Stimulated activated CD4-positive, alpha-beta T cell treated with anti-CD3 and anti-CD28 coated beads, Interleukin-4, amount 100 ng/mL, for 4 hours (primary cell): ENCODE measurements at places on chromosomes 11 and 22.

DNA sequence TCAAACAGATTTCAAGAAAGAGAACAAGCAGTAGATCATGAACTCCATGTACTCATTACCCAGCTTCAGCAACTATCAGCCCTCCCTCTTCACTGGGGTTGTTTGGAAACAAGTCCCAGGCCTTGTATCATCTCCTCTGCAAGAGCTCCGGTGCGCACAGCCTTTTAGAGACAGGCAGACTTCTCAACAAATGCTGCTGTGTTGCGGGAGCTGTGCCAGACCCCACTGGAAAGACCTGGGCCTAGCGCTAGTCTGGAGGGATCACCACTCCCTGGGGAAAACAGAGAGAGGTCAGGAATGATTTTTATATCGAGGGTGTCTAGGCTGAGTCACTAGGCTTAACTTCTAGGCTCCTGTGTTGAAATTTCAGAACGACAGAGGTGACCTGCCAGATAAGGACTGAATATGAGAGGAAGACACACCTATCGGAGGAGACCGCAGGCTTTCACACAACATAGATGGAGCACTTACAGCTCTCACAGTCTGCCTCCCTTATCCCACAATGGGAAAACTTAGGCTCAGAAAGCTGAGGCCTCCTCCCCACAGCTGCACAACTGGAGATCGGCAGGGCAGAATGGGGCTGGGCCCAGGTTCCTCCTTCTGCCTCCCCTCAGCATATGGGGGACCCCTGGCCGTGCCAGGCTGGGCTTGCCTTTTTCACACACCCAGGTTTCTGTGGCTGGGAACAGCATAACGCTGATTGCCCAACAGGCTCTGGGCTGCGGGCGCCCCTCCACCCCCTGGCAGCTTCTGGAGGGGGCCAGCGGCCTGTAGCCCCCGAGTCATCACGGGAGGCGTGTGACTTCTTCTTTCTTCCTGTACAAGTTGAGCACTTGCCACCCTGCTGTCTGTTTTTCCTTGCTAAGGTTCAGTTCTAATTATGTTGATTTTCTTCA lies 86.0 kb downstream of the PKNOX2 start:
- no peak for DNase-seq

DNA sequence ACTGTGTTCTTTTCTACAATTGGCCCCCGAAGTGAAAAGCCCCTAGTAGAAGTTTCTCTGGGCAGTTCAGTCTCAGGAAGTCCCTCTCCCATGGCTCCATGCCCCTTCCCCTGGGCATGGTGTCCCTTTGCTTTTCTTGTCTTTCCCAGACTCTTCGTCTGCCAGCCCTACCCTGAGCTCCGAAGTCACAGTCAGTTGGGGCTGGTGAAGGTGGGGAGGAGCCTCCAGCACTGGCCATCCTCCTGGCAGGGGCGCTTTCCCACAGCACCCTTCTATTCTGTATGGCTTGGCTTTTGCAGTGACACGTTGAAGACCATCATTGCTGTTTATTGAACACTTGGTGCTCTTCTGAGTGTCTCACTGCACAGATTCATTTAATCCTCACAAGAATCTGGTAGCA lies 195.1 kb upstream of the CADM1 start:
- DNase-seq = no peak

- no peak for DNase-seq
These were observed 23.3 kb downstream of the LRP5 start for GRCh38 chr11:68335683-68336082.

DNA sequence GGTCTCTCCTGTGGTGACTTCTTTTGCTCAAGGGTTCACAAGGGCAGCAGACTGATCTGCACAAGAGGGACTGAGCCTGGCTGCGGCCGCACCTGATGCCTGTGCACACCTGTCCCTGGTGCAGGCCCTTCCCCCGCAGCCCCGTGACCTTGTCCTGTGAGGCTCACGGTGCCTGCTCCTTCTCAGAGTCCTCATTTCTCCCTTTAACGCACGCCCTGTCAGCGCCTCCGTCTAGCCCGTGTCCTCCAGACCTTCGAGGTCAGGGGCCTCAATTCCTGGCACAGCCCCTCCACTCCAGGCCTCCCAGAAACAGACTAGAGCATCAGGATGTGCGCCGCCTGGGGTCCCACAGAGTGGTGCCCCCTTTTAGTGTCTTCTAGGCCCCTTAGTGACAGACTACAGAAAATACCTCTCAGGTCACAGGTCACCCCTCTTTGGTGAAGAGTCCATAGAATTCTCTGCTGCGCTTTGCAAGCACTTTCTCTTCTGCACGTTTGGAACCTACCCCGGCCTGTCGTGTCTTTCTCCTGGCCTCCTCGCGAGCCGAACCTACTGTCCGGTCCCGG lies 1.0 kb upstream of the DRD4 start:
- no peak for DNase-seq

GRCh38 chr11:10899121-10899830 lies 41.4 kb upstream of the ZBED5 start:
- DNase-seq = no peak

DNA sequence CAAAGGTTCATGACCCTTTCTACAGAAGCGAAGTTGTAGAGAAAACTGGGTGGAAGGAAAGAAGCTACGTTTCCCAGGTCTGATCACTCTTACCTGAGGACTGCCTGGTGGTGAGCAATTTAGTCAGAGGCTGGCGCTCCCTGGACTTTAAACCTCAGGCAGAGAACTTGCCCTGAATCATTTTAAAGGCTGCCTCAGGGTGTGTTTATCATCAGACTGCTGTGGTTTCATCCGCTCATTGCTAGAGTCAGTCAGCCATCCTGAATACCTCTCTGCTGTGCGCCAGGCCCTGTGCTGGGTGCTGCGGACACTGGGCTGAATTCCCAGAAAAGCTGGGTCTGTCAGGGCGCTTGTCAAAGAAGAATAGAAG lies 2.7 kb downstream of the DTX4 start:
- DNase-seq = no peak

DNA sequence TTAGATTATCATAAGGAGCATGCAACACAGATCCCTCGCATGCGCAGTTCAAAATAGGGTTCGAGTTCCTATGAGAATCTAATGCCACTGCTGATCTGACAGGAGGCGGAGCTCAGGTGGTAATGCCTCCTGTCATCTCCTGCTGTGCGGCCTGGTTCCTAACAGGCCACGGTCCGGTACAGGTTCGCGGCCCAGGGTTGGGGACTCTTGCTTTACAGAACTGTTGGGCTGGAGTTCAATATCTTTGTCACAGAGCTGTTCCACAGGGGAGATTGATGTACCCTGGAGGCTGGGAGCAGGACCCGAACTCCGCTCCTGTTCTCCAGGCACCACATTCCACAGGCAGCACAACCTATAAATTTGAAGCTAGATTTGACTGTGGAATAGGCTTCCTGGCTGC lies 358.1 kb upstream of the NARS2 start:
- no peak for DNase-seq

DNA sequence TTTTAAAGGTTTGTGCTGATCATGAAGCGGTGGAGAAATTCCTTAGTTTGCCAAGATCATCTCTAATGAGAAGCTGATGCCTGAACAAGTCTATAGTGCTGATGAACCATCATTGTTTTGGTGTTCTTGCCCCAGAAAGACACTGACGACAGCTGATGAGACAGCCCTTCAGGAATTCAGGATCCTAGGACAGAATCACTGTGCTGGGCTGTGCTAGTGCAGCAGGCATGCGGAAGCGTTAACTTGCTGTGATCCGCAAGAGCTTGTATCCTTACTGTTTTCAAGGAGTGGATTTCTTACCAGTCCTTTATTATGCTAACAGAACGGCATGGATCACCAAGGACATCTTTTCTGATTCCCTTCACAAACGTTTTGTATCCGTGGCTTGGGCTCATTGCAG lies 104.1 kb downstream of the TBC1D22A start:
- no peak for DNase-seq

DNA sequence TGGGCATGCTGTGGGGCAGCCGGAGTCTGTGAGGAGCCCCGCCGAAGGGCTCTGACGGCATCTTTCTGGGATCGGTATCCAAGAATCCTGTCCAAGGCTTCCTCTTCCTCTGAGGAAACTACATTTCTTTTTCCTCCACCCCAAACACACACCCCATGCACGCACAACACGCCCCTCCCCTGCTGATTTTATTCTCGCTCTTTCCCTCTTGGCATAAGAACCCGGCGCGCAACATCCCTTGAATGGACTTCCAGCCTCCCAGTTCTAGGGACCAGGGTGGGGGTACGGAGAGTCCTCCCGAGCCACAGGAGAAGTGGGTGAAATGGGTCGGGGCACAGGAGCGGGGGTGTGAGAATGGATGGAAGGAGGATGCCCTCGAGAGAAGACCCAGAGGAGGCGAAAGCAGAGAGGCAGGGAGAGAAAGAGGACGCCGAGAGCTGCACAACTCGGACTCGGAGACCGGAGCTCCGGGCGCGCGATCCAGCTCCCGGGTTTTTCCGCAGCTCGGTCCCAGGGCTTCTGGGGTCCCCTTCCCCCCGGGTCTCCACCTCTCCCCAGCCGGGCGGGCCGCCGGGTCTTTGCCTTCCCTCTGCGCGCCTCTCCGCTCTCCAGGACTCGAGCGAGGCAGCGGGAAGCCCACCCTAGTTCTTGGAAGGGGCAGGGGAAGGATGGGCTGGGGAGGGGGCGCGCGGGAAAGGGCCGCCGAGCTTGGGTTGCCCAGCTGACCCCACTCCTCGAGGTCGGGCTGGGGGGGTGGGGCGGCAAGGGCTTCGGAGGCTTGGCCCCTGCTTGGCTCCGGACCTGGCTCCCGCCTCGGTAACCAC lies 1.5 kb upstream of the LARGE1 start:
- DNase-seq = no peak

- no peak for DNase-seq
These were observed 159.6 kb downstream of the KIRREL3 start for GRCh38 chr11:126840975-126841374.

DNA sequence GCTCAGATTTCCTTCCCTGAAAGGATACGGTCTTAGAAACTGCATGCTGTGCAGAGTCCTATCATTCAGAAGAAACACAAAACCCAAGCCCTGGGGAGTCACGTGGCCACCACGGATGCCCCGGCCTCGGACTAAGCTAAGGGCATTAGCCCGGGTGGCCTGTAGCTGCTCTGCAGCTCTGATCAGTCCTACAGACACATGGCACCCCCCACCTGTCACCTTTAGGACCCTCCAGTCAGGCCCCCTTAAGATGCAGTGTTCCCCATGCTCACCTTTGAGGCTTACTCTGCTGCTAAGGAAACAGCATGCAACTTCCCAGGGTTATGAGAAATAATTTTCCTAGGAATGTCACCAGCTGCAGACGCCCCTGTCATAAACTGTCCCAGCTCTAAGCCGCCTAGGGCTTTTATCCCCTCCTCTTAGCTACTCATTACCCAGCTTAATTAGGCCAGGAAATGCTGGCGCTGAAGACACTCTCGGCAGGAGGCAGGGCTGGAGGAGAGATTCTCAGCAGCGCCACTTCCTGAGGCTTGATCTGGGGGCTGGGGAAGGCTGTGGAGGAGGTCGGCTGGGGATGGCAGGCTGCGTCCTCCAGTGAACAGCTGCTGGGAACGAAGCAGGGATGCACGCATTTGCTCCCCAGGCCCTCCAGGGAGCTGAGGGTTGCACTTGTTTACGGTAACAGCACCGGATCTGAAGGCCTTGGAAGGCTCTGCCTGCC lies 47.2 kb upstream of the ADA2 start:
- no peak for DNase-seq

DNA sequence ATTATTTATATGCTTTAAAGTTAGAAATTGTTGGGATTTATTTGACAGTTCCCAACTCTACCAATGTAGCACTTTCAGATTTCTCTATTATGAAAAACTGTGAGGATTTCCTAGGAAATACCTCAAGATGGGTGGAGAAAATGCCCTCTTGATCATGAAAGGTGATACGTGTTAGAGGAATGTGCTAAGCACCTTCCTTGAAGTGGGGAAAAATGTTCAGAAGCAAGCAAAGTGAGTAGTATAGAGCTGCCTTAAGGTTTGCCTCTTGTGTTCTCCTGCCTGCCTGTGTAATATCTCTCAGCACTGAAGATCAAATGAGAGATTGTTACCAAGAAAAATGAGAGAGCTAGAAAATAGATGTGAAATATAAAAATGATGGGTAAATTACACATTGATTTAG lies 58.2 kb downstream of the YAP1 start:
- no peak for DNase-seq

DNA sequence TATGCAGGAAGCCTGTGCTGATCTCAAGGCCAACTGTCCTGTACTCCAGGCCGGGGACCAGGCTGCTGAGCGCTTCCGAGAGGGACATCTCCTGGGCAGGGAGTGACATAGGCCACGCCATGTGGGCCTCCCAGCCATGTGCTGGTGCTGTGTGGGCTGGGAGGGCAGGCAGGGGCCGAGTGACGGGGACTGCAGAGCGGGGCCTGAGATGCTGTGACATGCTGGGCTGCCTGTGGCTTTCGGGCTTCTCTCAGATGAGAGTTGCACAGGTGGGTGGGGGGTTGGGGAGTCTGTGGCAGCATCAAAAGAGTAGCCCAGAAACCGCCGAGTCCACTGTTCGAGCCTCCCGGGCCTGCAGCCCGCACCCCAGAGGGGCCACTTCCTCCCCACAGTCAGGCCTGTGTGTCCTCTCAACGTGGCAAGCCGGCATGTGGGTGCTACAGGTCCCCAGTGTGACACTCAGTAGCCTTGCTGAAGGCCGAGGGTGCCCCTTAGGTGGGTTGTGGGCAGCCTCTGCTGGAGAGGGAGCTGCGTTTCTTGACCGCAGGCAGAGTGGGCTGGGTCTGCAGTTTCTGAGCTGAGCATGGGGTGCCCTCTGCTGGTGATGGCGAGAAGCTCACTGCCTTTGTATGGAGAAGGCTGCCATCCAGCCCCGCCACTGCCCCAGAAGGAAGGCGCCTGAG lies 101.2 kb downstream of the BCR start:
- DNase-seq = peak; percentile 72

GRCh38 chr11:41267451-41267850 lies 192.0 kb downstream of the LRRC4C start:
- no peak for DNase-seq

- no peak for DNase-seq
These were observed 219.8 kb downstream of the ETS1 start for GRCh38 chr11:128367573-128367972.

GRCh38 chr22:29207562-29208501 lies 2.1 kb downstream of the EMID1 start:
- no peak for DNase-seq

DNA sequence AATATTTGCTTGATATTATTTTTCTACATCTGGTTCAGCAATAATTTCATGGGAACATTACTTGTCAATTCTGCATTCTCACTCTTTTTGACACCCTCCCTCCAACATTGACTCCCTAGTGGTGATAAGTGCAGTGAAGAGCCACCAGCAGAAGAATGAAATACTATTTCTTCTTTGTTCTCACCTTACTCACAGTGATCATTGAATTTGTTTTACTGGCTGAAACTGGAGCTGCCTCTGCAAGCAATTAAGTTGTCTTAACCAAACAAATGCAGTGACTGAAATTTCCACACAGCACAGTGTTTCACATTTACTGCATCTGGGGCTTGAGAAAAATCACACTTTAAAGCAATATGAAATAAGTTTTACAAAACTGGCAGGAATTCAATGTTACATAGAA lies 189.8 kb downstream of the JRKL start:
- DNase-seq = no peak
